ENCODE measurements at places on chromosomes 6 and 20. TPM values are rescaled to one million over a fixed set of nuclear protein-coding genes. Genes with fewer than 3 reads are reported as not detected.

Gene KCNQ2
- total RNA-seq, result not detected

Gene C6orf15
- total RNA-seq, result not detected

Gene ZSWIM3
- 4.0 TPM for total RNA-seq

Gene NKAIN4
- total RNA-seq, result not detected

Gene MATN4
- total RNA-seq, result not detected

Gene PCSK2
- total RNA-seq, result not detected

Gene PRDM13
- not detected for total RNA-seq

Gene VSX1
- total RNA-seq, result not detected

Gene IRF4
- not detected for total RNA-seq

Gene SLC35D3
- total RNA-seq, result not detected

Gene BANF2
- not detected for total RNA-seq

Gene RRAGD
- total RNA-seq, result under 0.01 TPM

Gene FOXC1
- 3.0 TPM for total RNA-seq
